ENCODE measurements at places on chromosomes 7 and 10.
A peak's percentile ranks its signal among the peaks of the same experiment; 100 is the strongest.

DNA sequence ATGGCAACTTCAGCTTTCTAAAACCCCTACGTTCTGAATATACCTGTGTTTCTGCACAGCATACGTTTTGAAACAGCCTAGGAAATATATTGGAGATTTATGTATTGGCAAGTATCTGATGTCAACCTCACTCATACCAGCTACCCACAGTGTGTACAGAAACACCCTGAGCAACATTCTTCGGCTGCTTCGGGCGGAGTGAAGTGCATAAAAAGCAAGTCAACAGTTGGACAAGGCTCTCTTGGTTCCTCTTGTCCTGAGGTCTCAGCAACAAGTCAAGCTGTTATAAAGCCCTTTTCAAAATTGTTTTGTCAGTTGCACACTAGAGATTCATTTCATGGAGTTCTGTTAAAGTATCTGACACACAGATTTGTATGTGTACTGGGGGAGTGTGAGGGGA, 40.0 kb upstream of the PAPSS2 start:
- DNase-seq = peak; percentile 55

DNA sequence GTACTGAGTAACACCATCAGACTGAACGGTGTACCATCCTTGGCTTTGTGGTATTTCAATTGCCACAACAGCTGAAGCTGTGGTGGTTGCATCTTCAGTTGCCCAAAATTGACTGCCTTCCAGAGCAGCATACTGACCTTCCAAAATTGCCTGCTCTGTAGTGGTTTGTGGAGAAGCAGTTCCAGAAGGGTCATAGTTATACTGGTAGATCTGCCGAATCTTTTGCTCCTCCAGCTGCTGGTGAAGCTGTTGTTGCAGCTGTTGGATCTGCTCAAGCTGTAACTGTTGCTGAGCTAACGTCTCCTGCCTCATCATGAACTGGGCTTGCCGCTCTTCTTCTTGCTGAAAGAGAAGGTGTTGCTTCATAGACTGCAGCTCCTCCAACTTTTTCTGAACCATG, 212.2 kb downstream of the PCLO start:
- no peak for DNase-seq

GRCh38 chr10:80259405-80259871, 30.0 kb downstream of the MAT1A start:
- peak; percentile 88 for DNase-seq

DNA sequence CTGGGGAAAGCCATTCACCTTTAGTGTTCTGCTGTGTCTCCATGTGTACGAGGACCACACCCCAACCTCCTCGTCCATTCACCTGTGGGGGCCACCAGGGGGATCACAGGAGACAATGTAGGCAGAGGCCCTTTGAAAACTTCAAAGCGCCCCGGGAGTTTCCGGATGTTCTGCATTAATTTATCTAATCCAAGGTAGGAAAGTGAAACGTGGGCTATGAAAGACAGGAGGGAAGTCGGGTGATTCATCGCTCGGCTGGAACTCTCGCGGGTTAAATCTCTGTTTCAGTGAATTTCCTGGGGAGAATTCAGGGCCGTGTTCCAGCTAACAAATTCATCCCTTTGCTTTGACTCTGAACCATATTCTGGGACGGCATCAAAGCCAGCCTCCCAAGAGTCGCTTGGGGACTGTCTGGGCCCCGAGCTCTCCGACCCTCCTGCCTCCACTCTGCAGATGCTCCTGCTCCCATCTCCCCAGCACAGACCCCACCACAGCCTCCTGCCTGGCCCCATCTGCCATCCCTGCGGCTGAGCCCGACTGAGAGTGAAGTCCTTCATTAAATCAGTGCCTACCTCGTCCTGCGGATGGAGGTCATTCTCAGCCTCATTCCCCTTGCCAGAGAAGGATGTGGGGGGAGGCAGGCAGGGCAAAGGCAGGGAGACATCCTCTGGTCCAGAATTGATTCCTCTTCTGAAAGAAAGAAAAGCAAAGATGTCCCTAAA, 114.1 kb upstream of the CARD11 start:
- no peak for DNase-seq

- DNase-seq = no peak
Measured at GRCh38 chr10:75956624-75957023, 525.2 kb downstream of the LRMDA start.

GRCh38 chr7:127253281-127254162, 781 bp upstream of the GRM8 start:
- DNase-seq = peak; percentile 85

DNA sequence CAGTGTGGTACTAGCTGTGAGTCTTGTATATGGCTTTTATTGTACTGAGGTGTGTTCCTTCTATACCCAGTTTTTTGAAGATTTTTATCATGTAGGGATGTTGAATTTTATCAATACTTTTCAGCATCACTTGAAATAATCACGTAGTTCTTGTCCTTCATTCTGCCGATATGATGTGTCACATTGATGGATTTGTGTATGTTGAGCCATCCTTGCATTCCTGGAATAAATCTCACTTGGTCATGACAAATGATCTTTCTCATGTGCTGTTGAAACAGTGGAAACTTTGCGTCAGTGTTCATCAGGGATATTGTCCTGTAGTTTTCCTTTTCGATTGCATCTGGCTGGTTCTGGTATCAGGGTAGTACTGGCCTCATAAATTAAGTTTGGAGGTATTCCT, 7.1 kb upstream of the PRKAR1B start:
- DNase-seq = no peak

- DNase-seq = peak; percentile 60
Measured at GRCh38 chr10:11742009-11742778, at the start of gene ECHDC3. Gene ECHDC3, plus strand, starts transcription at chr10:11742382. Its CDS starts 195 bp downstream, at chr10:11742577.

DNA sequence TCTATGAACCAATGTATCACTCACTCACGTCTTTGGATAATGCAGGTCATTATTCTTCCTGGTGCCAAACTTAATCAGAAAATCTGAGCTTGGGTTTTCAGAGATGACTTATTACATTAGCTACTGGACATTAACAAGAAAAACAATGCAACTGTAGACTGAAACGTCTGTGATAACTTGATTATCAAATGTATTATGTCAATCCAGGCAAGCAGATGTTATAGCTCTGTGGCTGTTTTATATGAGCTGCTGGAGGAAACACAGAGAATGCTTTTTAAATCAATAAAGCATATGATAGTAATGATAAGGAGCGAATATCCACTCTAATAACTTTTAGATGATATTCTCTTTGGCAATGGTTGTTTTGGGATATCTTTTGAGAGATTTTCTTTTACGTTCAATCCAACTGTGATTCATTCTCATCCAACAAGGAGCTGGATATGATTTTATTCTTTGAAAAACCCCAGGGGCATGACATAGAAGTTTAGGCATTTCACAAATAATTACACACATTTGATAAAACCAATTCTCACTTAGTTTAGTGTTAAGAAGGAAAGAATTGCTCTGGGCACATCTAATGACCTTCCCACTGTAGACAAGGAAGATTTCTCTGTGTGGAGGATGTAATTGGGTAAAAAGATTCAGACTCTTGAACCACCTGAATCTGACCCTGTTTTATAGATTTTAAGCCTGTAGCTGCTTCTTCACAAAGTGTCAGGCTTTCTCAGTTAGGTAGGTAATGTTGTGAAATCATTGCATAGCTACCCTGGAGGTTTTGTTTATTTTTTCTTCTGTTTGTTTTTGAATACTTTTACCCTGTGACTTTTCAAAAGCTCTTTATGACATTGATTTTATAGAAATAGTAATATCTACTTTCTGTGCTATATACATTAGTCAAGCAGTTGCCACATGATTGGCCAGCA, 1124.7 kb downstream of the DNAJB9 start:
- DNase-seq = no peak

- DNase-seq = no peak
Measured at GRCh38 chr10:75655791-75656451, 224.5 kb downstream of the LRMDA start.
